ENCODE measurements at places on chromosomes 12 and 14. TPM values are rescaled to one million over a fixed set of nuclear protein-coding genes. Genes with fewer than 3 reads are reported as not detected.

The NUAK1 gene
- total RNA-seq = 57.9 TPM

The USP44 gene
- 1.3 TPM for total RNA-seq

The DIO2 gene
- total RNA-seq = 9.0 TPM

The TAS2R19 gene
- total RNA-seq = 6.3 TPM

The IL26 gene
- total RNA-seq = 0.11 TPM

The MVK gene
- 20.4 TPM for total RNA-seq

The IGF1 gene
- 20.4 TPM for total RNA-seq

The SLC6A12 gene
- total RNA-seq = 91.0 TPM

The GPRC5D gene
- total RNA-seq = not detected

The MYF5 gene
- not detected for total RNA-seq

The KRT6C gene
- not detected for total RNA-seq

The GARIN6 gene
- total RNA-seq = not detected

Data from spinal cord (tissue), 10 donors.